Immature natural killer cell (primary cell): ENCODE measurements at places on chromosomes 2 and 18.

DNA sequence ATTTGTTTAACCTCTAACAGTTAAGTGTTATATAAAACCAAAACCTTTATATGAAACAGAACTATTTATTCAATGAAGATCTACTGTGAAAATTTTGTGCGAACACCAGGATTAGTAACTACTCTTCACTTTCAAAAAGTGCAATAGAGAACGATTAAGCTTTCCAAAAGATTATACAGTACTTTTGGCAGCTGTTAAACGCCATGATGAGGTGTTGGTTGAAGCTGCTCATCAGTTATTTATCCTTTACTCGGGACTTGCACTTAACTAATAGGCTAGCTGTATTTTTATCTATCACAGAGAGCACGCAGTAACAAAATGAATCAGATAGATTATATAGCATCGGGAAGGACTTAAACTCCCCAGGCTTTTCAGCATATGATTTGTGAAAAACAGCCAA is 113.6 kb downstream of the GCA start:
- H3K36me3 ChIP-seq, result no peaks in the 10 kb centered on the region
- DNase-seq, result no peak
- H3K4me1 ChIP-seq, result no peaks in the 10 kb centered on the region
- no peaks in the 10 kb centered on the region for H3K27me3 ChIP-seq

GRCh38 chr2:149903626-149904025 is 316.1 kb upstream of the MMADHC start:
- H3K4me3 ChIP-seq, result no peak overlapping the region
- DNase-seq, result no peak
- no peak overlapping the region for H3K27ac ChIP-seq

GRCh38 chr2:161703863-161704262 is 79.6 kb downstream of the SLC4A10 start:
- H3K36me3 ChIP-seq, result no peaks in the 10 kb centered on the region
- no peak overlapping the region for H3K27ac ChIP-seq
- H3K4me3 ChIP-seq, result no peak overlapping the region
- H3K4me1 ChIP-seq, result peaks cover 4% of the 10 kb centered on the region

DNA sequence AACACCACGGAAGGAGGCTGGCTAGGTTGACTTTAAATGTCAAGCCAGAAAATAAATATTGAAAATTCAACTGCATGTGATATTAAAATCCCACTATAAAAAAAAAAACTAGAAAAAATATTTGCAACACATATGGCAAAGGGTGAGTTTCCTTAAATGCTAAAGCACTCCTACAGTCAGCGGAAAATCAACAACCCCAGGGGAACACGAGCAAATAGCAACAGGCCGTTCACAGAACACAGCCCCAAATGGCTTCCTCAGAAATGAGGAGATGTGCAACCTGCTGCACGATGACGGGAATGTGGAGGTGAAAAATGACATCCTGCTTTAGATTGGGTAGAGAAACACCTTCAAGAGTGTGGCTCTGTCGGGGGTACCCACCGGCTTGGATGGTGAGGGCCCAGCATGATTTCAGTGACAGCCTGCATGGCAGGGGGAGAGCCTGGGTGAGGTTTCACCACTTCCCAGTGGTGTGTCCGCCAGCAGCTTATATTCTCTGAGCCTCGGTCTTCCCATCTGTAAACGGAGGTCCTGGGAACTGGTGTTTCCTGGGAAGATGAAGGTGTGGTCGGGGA is 157.9 kb upstream of the GLI2 start:
- H3K4me3 ChIP-seq, result no peak overlapping the region
- peaks cover 7% of the 10 kb centered on the region for H3K27me3 ChIP-seq
- H3K36me3 ChIP-seq, result no peaks in the 10 kb centered on the region
- H3K4me1 ChIP-seq, result no peaks in the 10 kb centered on the region
- DNase-seq, result no peak
- no peak overlapping the region for H3K27ac ChIP-seq

GRCh38 chr2:5869936-5870335 is 177.8 kb downstream of the SOX11 start:
- DNase-seq, result no peak
- H3K27ac ChIP-seq, result no peak overlapping the region
- peaks cover 3% of the 10 kb centered on the region for H3K27me3 ChIP-seq
- H3K4me3 ChIP-seq, result no peak overlapping the region
- H3K36me3 ChIP-seq, result no peaks in the 10 kb centered on the region
- H3K4me1 ChIP-seq, result no peaks in the 10 kb centered on the region
